ENCODE measurements at places on chromosomes 13 and 19. TPM values are rescaled to one million over a fixed set of nuclear protein-coding genes. Genes with fewer than 3 reads are reported as not detected.

DNA sequence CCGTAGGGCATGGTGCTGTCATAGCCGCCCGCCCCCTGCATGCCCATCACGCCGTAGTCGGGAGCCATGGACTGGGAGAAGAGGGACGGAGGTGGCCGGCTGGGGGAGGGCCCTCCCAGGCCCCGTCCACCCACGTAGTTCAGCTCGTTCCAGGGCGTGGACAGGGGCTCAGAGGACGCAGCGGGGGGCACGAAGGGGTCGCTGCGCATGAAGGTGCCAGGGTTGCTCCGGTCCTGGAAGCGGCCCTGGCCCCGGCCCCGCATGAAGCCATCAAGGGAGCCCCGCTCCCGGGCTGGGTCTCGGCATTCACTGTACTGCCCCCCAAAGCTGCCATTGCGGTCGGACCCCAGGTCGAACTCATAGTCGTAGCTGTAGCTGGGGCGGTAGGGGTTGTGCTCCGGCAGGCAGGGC is 6.7 kb downstream of the AKAP8 start:
- peaks cover 6% of the 10 kb centered on the region for H3K4me1 ChIP-seq
- peaks cover 59% of the 10 kb centered on the region for H3K36me3 ChIP-seq
- no peak for DNase-seq

GRCh38 chr19:13100031-13100588 is 2.5 kb downstream of the LYL1 start:
- H3K27ac ChIP-seq = no peak overlapping the region
- no peak for DNase-seq
- H3K4me3 ChIP-seq = no peak overlapping the region
- no peaks in the 10 kb centered on the region for H3K27me3 ChIP-seq
- H3K4me1 ChIP-seq = no peaks in the 10 kb centered on the region

GRCh38 chr19:48489608-48490216 is 20.5 kb downstream of the CYTH2 start:
- DNase-seq = peak; percentile 80
- peaks cover 13% of the 10 kb centered on the region for H3K4me1 ChIP-seq
- no peaks in the 10 kb centered on the region for H3K36me3 ChIP-seq
- no peak overlapping the region for H3K4me3 ChIP-seq
- no peak overlapping the region for H3K27ac ChIP-seq

GRCh38 chr19:20367811-20368294 is 197.7 kb downstream of the ZNF737 start:
- H3K4me1 ChIP-seq = no peaks in the 10 kb centered on the region
- no peaks in the 10 kb centered on the region for H3K36me3 ChIP-seq
- no peak overlapping the region for H3K4me3 ChIP-seq
- no peak overlapping the region for H3K27ac ChIP-seq

- H3K36me3 ChIP-seq = no peaks in the 10 kb centered on the region
- H3K27me3 ChIP-seq = no peaks in the 10 kb centered on the region
- no peaks in the 10 kb centered on the region for H3K4me1 ChIP-seq
- no peak overlapping the region for H3K27ac ChIP-seq
- no peak for DNase-seq
- H3K4me3 ChIP-seq = no peak overlapping the region
These were observed 437.6 kb upstream of the KLF12 start for GRCh38 chr13:74571811-74572210.

DNA sequence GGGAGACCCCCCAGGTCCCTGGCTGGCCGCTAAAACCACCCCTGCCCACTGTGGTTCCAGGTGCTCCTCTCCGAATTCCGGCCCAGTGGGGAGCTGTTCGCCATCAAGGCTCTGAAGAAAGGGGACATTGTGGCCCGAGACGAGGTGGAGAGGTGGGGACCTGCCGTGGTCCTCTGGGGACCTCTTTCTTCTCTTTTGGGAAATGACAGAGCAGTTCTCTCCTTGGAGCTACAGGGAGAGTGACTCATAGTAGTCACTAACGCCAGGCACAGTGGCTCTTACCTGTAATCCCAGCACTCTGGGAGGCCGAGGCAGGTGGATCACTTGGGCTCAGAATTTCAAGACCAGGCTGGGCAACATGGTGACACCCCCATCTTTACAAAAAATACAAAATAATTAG is 7.3 kb downstream of the PTGER1 start:
- H3K4me1 ChIP-seq = no peaks in the 10 kb centered on the region
- DNase-seq = no peak
- H3K27me3 ChIP-seq = no peaks in the 10 kb centered on the region

DNA sequence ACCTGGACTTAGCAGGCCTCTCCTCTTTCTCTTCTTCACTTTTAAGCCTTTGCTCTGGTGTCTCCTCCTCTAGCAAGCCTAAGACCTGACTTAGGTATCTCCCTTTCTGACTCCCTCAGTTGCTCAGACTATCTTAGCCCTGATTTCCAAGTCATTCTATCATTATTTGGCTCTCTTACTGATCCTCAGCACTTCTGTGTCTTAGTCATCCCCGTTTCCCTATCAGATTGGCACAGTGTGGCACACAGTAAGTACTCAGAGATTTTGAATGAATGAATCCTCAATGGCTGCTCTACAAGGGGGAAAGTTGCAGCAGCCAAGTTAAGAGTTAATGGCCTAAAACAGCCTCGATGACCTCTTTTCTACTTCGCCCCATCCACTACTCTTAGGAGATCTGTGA is 8.2 kb downstream of the KCTD12 start:
- no peak for DNase-seq
- H3K27ac ChIP-seq = no peak overlapping the region
- no peaks in the 10 kb centered on the region for H3K4me1 ChIP-seq
- no peaks in the 10 kb centered on the region for H3K27me3 ChIP-seq
- no peak overlapping the region for H3K4me3 ChIP-seq
- H3K36me3 ChIP-seq = no peaks in the 10 kb centered on the region

GRCh38 chr19:1098177-1099051 is 3.2 kb upstream of the POLR2E start:
- peaks cover 9% of the 10 kb centered on the region for H3K4me1 ChIP-seq
- no peaks in the 10 kb centered on the region for H3K27me3 ChIP-seq
- DNase-seq = no peak
- peaks cover 3% of the 10 kb centered on the region for H3K36me3 ChIP-seq

- H3K27me3 ChIP-seq = no peaks in the 10 kb centered on the region
- H3K27ac ChIP-seq = no peak overlapping the region
- H3K36me3 ChIP-seq = peaks cover 9% of the 10 kb centered on the region
- no peak overlapping the region for H3K4me3 ChIP-seq
- DNase-seq = no peak
These were observed 897 bp downstream of the C19orf33 start for GRCh38 chr19:38304866-38305429.

DNA sequence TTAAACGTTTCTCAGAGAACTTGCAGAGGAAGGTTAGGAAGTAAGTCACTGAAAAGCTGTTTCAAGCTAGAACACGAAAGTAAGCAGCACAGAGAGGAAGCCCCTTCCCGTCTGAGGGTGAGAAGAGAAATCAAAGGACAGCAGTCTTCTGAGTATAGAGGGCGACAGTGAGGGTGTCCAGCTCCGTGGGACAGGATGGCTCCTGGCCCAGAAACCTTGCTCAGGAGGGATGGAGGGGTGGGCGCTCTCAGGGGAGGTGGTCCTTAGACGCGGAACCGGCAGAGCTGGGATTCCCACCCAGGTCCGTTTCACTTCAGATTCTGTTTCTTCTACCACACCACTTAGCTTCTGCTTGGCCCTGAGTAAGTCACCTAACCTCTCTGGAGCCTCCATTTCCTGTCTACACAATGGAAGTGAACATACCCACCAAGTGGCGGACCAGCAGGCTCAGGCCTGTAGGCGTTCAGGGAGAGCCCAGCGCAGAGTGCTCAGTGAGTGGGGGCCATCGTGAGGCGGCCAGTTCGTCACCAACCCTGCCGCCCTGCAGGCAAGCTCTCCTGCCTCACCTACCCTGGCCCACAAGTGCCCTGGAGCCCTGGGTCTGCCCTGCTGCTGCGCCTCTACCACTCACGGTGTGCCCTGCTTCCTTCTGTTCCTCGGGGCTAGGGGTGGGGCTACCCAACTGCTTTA is 5.5 kb upstream of the RSPH6A start:
- no peak overlapping the region for H3K4me3 ChIP-seq
- H3K27ac ChIP-seq = no peak overlapping the region
- peaks cover 11% of the 10 kb centered on the region for H3K4me1 ChIP-seq
- H3K27me3 ChIP-seq = no peaks in the 10 kb centered on the region
- DNase-seq = no peak
- H3K36me3 ChIP-seq = peaks cover 23% of the 10 kb centered on the region

GRCh38 chr19:57239982-57240310 is 486 bp upstream of the ZNF805 start:
- peak overlapping the region; percentile 95 for H3K4me3 ChIP-seq
- peaks cover 3% of the 10 kb centered on the region for H3K36me3 ChIP-seq
- peak overlapping the region; percentile 78 for H3K27ac ChIP-seq

DNA sequence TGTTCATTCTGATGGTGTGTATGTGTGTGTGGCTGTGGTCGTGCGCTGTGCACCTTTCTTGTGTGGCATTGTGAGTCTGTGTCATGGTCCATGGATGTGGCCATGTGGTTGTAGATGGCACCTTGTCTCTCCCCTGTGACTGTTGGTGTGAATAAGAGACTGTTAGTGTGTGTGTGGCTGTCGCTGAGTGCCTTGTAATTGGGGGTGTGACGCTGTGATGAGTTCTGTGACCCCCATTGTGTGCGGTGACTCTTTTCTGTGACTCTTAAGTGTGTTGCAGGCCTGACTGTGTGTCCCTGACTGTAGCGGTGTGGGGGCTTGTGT is 804 bp downstream of the PLPPR2 start:
- no peaks in the 10 kb centered on the region for H3K36me3 ChIP-seq
- no peak for DNase-seq
- H3K4me3 ChIP-seq = no peak overlapping the region
- no peak overlapping the region for H3K27ac ChIP-seq
- no peaks in the 10 kb centered on the region for H3K27me3 ChIP-seq
- no peaks in the 10 kb centered on the region for H3K4me1 ChIP-seq

DNA sequence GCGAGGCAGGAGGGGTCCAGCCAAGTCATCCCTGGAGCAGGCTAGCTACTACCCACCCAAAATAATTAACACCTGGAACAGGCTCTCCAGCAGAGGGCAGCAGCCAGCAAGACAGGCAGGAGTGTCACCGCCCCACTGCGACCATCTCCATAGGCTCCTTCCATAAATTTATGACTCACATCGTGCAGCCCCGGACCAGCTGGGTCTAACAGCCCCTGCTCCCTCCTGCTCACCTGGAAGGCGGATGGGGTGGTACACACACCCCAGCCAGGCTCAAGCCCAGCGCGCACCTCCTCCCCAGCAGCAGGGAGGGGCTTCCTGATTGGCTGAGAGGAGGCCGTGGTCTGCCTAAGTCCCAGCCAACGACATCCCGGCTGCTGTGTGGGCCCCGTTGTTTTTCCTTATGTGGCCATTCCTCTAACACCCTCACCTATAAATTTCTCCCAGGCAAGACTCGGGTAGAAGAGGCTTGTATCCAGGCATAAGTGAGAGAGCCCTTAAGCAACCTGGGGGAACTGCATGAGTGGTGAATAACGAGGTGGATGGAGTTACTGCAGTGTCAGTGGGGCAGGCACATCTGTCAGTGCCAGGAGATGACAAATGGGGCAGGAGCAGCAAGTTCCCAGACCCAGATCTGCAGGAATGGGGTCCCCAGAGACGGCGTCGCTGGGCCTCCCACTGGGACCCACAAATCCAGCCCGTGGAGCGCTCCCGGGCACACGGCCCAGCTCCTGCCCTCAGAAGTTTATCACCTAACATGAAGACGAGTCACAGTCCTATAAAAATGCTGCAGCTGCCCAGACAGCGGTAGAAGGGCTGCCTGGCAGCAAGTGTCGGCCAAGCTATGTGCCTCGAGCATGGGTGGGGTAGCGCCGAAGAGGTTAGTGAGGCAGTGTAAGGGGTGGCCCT is 43.1 kb downstream of the CEBPG start:
- peaks cover 8% of the 10 kb centered on the region for H3K4me1 ChIP-seq
- no peaks in the 10 kb centered on the region for H3K36me3 ChIP-seq
- no peaks in the 10 kb centered on the region for H3K27me3 ChIP-seq
- H3K4me3 ChIP-seq = no peak overlapping the region
- DNase-seq = peak; percentile 93

DNA sequence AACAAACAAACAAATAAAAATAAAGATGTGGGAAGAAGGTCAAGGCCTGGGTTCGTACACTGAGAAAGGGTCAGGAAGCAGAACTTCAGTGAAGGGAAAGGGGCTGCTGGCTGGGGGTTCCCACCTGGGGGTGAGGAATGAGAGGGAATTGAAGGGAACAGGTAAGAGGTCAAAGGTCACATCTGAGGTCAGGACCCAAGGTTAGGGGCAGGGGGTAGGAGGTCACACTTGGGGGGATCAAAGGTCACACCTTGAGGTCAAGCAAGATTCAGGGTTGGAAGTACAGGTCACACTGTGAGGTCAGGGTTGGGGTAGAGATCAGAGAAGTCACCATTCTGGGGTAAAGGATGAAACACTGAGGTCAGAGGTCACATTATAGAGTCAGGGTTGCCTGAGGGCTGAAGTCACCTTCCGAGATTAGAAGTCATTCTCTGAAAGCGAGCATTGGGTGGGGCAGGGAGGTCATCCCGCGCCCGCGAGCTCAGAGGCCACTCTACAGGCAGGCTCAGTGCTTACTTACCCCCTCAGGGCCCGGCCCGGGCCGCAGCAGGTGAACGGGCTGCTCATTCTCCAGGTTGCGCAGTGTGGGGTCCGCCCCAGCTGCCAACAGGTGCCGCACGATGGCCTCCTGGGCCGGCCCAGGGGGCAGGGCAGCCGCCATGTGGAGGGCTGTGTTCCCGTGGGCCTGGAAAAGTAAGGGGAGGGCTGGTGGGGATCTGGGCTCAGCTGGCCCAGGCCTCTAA is 10.8 kb downstream of the NFKBID start:
- DNase-seq = no peak
- H3K36me3 ChIP-seq = peaks cover 27% of the 10 kb centered on the region
- no peaks in the 10 kb centered on the region for H3K27me3 ChIP-seq
- H3K27ac ChIP-seq = no peak overlapping the region
- H3K4me3 ChIP-seq = no peak overlapping the region

- H3K27me3 ChIP-seq = no peaks in the 10 kb centered on the region
- H3K27ac ChIP-seq = no peak overlapping the region
- 0 out of 2 replicates have a peak, but pooled peaks cover 3% of the 10 kb centered on the region for H3K4me1 ChIP-seq
- DNase-seq = no peak
- no peaks in the 10 kb centered on the region for H3K36me3 ChIP-seq
- H3K4me3 ChIP-seq = no peak overlapping the region
These were observed 166.8 kb downstream of the DCT start for GRCh38 chr13:94312511-94313216.

- peak; percentile 49 for DNase-seq
- H3K4me1 ChIP-seq = no peaks in the 10 kb centered on the region
- no peak overlapping the region for H3K4me3 ChIP-seq
- no peaks in the 10 kb centered on the region for H3K36me3 ChIP-seq
- no peaks in the 10 kb centered on the region for H3K27me3 ChIP-seq
- no peak overlapping the region for H3K27ac ChIP-seq
These were observed 1709.2 kb upstream of the PCDH20 start for GRCh38 chr13:63124863-63125262.

GRCh38 chr19:30046522-30046921 is 104.5 kb downstream of the URI1 start:
- no peaks in the 10 kb centered on the region for H3K27me3 ChIP-seq
- no peak overlapping the region for H3K27ac ChIP-seq
- H3K4me1 ChIP-seq = no peaks in the 10 kb centered on the region
- H3K4me3 ChIP-seq = no peak overlapping the region
- no peaks in the 10 kb centered on the region for H3K36me3 ChIP-seq
- DNase-seq = no peak

GRCh38 chr19:41998246-41999020 is 4.4 kb upstream of the ATP1A3 start:
- no peak for DNase-seq
- no peak overlapping the region for H3K4me3 ChIP-seq
- no peaks in the 10 kb centered on the region for H3K36me3 ChIP-seq
- no peaks in the 10 kb centered on the region for H3K4me1 ChIP-seq
- no peaks in the 10 kb centered on the region for H3K27me3 ChIP-seq

CYP2A7 gene
- not detected for total RNA-seq

SHISA2 gene
- 43.1 TPM for total RNA-seq

KLK5 gene
- total RNA-seq = not detected

PROZ gene
- total RNA-seq = not detected

RSPH6A gene
- not detected for total RNA-seq

MAG gene
- 3.6 TPM for total RNA-seq

CEACAM4 gene
- total RNA-seq = not detected

TEX26 gene
- total RNA-seq = not detected

SLITRK6 gene
- total RNA-seq = not detected

GRK1 gene
- not detected for total RNA-seq

All from SJCRH30 (cell line).